ENCODE measurements at places on chromosomes 4 and X. TPM values are rescaled to one million over a fixed set of nuclear protein-coding genes. Genes with fewer than 3 reads are reported as not detected.

- no peak for ATAC-seq
Observed at GRCh38 chrX:40088299-40088625, 9.5 kb downstream of the BCOR start.

Gene KDR
- not detected for total RNA-seq

DNA sequence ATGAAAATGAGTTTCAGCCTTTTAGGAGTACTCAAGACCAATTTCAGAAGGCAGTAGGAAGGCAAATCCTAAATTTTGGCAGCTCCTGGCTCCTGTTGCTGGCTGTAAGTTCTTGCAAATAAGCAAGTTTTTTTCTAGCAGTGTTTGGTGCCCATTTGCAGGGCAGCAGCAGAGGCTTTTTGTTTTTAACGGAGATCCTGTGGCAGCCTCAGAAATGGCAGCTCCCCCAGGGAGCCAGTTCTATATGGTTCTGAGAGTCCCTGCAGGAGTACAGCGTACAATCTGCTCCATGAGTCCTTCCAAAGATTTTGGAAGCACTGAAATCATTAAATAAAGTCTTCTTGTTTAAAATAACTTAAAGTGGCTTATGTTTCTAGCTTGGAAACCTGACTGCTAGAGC is 171.9 kb downstream of the NDST4 start:
- no peak for ATAC-seq

Gene PAGE4
- not detected for total RNA-seq

Gene SASH3
- total RNA-seq: 103 TPM

GRCh38 chrX:19382555-19383145 is 38.9 kb downstream of the PDHA1 start:
- peak; percentile 60 for ATAC-seq

Gene UGT2A3
- not detected for total RNA-seq

Gene PPP4R3C
- total RNA-seq: not detected

GRCh38 chr4:152079543-152080293 is 318.9 kb upstream of the GATB start:
- peak; percentile 92 for ATAC-seq
